Activated CD8-positive, alpha-beta memory T cell treated with anti-CD3 and anti-CD28 coated beads, Interleukin-2, amount 10 ng/mL, durations not matched to agents 7 days and 5 days (primary cell): ENCODE measurements at places on chromosomes 4 and X.

DNA sequence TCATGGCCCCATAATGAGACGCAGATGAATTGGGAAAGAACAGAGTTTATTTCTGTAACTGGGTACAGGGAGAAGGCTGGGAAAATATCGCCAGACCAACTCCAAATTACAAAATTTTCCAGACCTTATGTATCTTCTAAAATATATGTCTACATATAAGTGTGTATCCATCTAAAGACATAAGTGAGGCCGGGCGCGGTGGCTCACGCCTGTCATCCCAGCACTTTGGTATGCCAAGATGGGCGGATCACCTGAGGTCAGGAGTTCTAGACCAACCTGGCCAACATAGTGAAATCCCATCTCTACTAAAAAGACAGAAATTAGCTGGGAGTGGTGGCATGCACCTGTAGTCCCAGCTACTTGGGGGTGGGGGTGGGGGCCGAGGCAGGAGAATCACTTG is 11.7 kb upstream of the DHRSX start:
- no peak for DNase-seq

GRCh38 chrX:101658661-101659491 is 774 bp downstream of the ARMCX2 start:
- DNase-seq: peak; percentile 71

DNA sequence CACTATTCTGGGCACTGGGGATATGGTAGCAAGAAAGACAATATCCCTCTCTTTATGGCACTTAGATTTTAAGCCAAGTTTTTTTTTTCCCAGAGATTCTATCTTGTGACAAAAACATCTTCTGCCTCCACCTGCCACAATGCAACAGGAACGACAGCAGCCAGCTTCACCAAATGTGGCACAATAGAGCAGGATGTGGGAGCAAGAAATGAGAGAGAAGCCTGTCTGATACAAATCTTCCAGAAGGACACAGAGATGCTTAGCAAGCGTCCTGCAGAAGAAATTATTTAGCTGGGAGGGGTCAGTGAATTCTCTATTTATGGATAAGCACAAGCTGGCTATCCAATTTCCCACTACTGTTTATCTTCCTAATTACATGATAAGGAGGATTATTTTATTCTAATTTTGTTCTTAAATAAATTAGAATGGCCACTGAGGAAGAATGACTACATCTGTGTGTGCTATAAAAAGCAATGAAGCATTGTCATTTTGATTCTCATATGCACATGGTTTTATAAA is 27.1 kb upstream of the ZNF330 start:
- DNase-seq: no peak

- DNase-seq: no peak
Measured at GRCh38 chr4:4247696-4248028, 361 bp downstream of the TMEM128 start.

DNA sequence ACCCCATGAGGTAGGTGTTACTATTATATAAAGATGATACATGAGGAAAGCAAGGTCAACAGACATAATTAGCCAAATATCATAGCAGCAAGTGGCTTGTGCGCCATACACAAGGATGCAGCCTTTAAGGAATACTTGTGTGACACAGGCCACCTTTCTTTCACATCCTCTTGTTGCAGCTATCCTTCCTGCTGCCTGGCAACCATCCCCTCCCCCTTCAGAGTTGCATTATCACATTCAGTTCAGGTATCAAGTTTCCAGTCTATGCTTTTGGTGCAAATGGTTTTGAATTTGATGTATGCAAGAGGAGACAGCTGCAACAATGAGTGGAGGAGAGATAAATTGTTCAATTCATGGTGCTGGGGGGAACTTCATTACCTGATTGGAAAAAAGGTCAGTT is 6.4 kb downstream of the ZCCHC18 start:
- DNase-seq: no peak

- no peak for DNase-seq
Measured at GRCh38 chr4:63316633-63317032, 1092.6 kb downstream of the TECRL start.

DNA sequence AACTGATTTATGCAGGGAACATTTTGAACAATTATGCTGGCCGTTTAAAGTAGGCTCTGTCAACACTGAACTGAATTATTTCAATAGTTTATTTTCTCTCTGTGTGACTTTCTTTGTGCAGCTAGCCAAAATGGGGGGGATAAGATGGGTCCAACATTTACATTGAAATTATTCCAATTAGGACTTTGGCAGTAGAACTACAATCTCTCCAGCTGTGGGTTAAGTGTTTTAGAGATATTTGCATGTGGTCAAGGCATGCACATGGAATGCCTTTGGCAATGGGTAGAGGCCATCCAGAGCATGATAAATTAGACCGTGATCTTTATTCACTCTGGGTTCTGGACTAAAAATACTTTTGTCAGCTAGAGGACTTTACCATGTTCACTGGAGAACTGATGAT is 107.9 kb upstream of the ELOVL6 start:
- no peak for DNase-seq

DNA sequence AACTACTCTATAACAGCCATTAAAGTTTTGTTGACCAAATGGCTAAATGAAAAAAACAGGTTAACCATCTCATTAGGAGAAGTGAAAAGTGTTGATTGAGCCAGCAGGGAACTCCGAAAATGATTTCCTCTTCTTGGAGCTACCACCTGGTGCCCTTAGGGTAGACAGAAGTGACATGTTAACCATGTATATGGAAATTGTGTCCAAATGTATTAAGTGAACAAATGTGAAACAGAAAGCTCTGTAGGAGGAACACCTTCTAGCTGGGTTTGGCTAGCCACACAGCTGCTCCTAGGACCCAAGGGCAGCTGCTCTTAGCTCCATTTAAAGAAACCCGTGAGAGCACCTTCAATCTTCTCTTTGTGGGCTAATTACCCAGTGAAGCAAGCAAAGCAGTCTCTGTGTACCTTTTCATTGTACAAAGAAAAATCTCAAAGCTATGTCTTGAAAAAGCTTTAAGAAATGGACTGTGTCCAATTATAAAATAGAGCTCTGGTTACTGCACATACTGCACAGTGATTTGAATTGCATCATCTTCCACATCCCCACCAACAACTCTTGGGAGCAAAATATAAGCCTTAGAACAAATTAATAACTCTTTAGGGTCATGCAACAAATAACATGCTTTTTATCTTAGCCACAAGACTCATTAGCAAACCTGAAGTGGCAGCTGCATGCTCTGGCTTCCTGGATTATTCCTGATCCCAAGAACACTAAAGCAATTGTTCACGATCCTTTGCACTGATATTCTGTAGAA is 59.2 kb upstream of the PARM1 start:
- no peak for DNase-seq

DNA sequence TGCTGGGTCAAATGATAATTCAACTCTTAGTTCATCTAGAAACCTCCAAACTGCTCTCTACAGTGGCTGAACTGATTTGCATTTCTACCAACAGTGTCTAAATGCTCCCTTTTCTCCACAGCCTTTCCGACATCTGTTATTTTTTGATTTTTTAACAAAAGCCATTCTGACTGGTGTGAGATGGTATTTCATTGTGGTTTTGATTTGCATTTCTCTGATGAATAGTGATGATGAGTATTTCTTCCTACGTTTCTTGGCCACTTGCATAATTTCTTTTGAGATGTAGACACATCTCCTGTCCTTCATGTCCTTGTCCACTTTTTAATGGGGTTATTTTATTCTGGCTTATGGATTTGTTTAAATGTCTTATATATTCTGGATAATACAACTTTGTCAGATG is 298.2 kb upstream of the ARSJ start:
- DNase-seq: no peak

- no peak for DNase-seq
Measured at GRCh38 chr4:126719852-126720251, 912.9 kb upstream of the INTU start.

DNA sequence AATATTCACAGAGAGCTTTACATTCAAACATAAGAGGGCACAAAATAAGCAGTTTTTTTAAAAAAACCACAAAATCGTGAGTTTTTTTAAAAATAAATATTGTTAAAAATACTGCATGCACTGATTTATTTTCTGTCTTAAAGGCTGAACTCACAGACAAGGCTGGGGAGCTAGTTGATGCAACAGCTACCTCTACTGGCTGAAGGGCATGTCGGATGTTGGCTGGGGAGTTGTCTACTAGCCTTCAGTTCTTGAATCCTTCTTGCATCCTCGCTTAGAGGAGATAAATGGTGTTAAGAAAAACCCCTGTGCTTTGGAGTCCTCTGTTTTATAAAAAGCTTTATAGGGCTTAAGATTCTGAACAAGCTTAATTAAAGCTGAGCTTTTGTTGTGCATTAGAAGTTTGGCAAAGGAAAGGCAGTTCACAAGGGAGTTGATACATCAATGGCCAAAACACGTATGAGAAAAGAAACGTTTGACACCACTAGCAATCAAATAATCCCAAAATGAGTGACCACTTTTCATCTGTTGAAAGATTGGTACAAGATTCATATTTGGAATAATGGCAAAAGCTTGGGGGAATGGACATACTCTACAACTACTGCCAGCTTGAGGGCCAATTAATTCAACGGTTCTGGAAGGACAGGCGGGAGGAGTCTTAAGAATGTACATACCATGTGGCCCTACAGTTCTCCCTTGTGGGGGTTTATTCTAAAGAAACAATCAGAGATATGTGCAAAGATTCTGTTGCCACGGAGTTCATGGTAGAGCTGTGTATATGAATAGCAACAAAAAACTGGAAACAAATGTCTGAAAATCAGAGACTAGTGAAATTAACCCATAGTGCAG is 94.7 kb downstream of the SEL1L3 start:
- DNase-seq: no peak

DNA sequence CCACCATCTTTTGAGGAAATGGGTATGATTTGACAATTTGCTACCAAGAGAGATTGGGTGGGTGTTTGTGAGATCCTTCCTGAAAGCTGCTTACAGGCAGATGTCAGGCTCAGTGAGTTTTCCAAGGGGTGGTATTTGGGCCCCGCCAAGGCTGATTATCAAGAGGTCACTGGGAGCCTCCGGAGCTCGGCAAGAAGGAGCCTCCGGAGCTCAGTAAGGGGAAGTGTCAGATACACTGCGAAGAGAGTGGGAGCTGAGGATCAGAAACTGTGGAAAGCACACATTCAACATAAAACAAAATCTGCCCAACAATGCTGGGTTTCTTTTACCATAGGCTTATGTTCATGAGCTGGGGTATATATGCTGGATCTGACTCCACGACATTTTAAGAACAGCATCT is 714 bp downstream of the RTL3 start:
- DNase-seq: no peak

DNA sequence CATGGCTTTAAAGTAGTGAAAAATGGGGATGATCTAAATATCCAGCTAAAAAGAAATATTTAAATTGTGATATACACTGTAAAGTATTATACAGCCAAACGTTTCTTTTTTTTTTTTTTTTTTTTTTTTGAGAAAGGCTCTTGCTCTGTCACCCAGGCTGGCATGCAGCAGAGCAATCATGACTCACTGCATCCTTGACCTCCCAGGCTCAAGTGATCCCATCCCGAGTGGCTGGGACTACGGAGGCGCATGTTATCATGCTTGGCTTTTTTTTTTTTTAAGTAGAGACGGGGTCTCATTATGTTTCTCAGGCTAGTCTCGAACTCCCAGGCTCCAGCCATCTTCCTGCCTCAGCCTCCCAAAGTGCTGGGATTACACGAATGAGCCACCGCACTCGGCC is 17.1 kb downstream of the SMIM14 start:
- no peak for DNase-seq

DNA sequence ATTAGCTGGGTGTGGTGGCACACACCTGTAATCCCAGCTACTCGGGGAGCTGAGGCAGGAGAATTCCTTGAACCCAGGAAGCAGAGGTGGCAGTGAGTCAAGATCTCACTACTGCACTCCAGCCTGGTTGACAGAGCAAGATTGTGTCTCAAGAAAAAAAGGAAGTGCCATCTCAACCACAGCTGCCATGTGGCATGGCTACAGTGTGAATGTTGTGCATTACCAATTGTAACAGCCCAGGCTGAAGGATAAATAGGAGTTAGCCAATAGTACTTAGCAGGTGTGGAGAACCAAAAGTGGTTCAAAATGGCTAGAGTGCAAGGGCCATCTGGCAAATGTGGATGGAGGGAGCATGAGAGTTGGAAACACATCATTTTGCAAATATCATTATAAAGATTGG is 28.9 kb downstream of the SLC25A5 start:
- no peak for DNase-seq

- peak; percentile 74 for DNase-seq
Measured at GRCh38 chr4:122458625-122459024, 2.1 kb upstream of the IL2 start.

DNA sequence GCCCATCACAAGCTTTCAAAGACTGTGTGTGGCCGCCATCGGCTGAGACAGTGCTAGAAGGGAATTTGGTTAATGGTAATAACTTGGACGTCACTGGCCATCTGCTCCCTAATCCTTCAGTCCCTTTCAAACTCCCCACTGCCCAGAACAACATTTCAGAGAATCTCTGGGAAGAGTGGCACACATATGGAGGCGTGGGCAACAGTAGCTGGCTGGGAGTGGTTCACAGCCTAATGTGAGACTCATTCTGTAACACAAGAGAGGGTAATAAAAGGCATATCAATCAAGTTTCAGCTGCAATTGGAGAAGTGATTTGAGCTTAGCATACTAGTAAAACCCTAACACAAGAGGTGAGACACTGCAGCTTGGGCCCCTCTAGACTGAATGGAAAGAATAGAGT is 15.4 kb downstream of the SMIM10 start:
- no peak for DNase-seq

DNA sequence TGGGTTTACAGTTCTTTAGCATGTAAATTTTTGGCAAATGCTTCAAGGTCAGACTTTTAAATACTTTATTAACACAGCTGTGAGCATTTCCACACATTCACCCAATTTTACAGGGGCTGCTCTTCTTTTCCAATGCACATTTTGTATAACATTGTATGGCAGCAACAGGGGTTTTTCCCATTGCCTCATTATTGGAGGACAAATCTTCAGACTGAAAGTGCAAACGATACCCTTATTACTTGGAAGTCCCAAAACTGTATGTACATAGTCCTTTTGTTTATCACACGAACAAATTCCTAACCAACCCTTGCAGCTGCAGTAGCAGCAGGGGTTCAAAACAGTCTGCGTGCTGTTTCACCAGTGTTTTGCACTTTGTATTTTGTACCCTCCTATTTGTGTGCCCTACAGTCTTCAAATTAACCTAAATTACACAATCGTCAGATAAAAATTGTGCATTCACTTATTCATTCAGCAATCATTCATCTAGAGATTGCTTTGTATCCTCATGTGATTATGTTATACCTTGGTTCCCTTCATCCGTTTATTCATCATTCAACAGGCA is 330.7 kb upstream of the RASGEF1B start:
- no peak for DNase-seq

GRCh38 chr4:110950731-110951130 is 327.9 kb upstream of the PITX2 start:
- DNase-seq: no peak

GRCh38 chr4:109171070-109171469 is 131.4 kb downstream of the COL25A1 start:
- no peak for DNase-seq

- no peak for DNase-seq
Measured at GRCh38 chrX:149860445-149860844, 20.5 kb upstream of the MAGEA8 start.
